ENCODE measurements at places on chromosomes 3 and 15.

DNA sequence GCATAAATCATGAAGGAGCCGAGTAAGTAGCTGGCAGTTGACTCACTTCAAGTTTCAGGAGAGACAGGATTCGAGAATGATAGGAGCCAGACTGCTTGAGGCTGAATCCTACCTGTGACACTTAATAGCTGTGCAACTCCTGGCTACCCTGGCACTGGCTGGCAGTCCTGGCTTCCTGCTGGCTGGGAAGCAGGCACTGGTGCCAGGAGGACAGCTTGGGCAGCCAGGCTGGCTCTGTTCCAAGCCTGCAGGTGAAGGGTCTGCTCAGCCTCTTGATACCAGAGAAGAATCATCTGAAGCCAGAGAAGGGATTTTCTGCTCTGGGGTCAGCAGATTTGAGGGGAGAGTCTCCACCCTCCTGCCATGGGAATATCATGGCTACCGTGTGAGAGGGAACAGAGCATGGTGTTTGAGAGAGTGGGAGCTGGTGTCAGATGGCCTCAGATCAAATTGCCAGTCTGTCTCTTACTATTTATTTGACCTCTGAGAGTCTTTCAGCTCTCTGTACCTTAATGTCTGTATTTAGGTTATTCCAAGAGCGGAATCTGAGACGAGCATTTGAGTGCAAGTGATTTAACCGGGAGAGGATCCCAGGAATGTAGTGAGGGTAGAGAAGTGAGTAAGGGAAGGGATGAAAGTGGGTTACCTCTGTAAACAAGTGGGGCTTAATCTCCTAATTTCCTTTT is 4.4 kb upstream of the XIRP1 start:
- no peak for DNase-seq

- peak; percentile 34 for DNase-seq
Observed at GRCh38 chr15:58748852-58749531, 515 bp downstream of the ADAM10 start.

- no peak for DNase-seq
Observed at GRCh38 chr3:58012302-58012701, 4.1 kb downstream of the FLNB start.

DNA sequence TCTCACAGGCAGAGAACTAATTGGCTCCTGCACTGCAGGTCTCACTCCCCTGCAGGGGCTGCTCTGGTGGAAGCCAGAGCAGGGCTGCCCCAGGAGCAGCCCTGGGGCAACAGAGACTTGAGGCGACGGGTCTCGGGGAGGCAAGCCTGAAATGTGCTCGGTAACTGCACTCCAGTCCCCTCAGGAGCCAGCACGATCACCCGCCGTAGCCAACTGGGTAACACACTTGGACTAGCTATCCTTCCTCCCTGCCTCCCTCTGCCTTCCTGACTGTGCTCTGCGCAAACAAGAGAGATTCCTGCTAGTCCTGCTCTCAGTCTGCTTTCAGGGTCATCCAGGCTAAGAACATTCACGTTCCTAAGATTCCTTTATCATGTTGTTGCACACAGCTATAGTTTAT is 140.7 kb upstream of the NSMCE3 start:
- no peak for DNase-seq

GRCh38 chr3:153657461-153657860 is 463.7 kb upstream of the ARHGEF26 start:
- DNase-seq, result no peak

DNA sequence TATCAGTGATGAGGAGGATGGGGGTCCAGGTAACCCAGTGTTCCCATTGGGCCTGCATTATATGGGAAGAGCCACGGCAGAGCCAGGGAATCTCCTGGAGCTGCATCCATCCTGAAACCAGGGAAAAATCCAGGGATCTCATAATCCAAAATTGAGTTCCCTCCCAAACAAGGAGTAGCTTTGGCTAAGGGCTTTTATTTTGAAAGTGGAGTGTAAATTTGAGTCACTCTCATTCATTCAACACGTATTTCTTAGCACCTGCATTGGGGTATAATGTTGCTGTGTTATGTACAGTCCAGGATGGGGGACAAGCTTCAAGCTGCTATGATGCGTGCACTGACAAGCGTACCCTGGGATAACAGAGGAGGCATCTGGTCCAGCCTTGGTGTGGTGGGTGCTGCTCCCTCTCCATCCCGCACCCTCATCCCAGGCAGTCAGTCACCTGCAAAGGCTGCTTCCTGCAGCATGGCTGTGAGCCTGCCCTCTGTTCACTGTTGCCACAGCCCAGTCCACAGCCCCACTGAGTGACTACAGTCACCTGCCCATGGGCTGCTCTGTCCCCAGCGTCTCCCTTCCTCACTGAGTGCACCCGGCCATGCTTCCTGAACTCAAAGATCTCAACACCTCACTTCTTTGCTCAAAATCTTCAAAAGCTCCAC is 135.6 kb downstream of the OPA1 start:
- no peak for DNase-seq

DNA sequence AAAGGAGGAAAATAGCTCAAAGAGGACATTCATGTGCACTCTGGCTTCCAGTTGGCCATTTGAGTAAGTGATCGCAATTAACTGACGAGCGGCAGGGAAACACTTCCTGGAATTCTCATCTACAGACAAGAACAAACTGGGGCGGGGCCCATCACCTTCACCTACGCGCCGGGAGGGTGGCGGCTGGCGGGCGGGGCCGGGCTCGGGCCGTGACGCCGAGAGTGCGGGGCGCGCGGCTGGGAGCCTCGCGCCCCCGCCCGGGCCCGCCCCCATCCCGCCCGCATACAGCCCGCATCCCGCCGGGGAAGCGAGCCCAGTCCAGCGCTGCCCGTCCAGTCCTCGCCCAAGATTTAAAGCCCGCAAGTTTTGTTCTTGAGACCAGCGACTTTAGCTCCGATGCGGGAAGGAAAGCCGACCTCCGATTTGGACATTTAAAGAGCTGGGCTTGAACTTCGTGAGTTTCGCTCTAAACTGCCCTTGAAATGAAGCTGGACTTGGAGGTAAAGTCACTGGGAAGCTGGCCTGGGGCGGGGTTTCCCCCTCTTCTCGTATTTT is at the start of gene B3GNT5:
TSS of gene B3GNT5 (plus strand) at position 281 of the 555 bp plus-strand sequence. CDS start 16,546 bp downstream, outside the sequence.
- peak; percentile 20 for DNase-seq

- peak; percentile 30 for DNase-seq
Observed at GRCh38 chr15:42919799-42920518, 619 bp downstream of the TTBK2 start.

DNA sequence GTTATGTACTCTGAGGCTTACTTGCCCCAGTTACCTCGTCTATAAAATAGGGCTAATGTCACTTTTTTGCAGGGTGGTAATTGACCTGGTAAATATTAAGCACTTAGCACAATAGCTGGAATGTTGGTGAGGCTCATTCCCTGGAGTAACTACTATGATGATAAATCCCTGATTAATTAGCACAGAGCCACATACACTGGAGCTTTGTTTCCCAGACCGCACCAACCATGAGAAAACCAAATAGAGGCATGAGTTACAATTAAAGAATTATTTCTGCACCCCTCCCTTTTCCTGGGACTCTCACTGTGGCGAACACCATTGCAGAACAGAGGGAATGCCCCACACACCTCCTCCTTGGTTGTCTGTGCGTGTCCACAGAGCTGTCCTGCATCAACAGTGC is 76.6 kb upstream of the CPOX start:
- DNase-seq, result no peak

Data from stimulated activated naive CD4-positive, alpha-beta T cell treated with Interleukin-2 at 50 U/mL for 16 hours (primary cell).